ENCODE measurements at places on chromosomes 1 and 21.

DNA sequence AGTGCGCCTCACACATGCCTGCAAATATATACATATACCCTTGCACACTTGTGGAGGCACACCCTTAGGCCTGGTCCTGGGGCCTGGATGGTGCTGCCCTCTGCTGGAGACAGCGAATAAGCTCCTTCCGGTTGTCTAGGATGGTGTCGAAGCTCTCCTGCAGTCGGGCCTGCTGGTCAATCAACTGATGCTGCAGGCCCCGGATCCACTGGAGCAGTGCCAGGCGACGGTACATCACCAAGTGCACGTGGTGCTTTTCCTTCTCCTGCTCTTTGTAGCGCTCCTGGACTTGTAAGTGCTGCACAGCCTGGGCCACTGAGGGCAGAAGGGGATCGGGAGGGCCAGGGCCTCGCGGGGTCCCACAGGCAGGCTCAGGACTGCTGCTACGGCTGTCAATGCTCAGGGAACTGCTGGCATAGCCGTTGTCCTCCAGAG, 3.1 kb downstream of the C1orf216 start:
- no peak for DNase-seq

DNA sequence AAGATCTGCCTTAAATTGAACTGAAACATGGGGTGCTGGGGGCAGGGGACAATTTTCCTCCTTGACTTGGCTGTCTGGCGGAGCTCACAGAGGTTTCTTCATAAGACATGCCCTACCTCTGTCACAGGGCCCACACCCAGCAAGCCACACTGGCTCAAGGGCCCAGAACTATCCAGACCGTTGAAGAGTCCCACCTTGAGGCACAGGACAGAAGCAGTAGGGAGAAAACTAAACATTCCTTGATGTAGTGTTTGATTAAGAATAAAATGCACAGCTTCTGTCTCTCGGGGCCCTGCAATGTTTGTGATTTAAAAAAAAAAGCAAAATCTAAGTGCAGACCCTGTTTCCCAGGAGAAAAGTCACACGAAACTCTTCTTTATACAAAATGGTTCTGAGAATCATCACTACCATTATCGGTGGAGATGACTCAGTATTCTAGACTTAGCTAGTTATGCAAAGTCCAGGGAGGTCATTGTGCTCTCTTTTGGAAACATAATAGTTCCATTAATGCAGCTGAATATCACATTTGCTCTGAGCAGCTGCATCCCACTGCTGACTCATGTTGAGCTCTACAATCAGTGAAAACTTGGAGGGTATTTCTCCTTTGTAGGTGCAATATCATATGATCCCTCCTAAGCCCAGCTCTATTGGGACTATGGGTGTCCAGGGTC, 53.6 kb upstream of the DIRAS3 start:
- DNase-seq, result no peak

GRCh38 chr1:189658381-189658780, 819.3 kb downstream of the BRINP3 start:
- no peak for DNase-seq

GRCh38 chr1:226148121-226148648, 38.4 kb downstream of the ACBD3 start:
- no peak for DNase-seq

GRCh38 chr1:12376236-12377045, 146.6 kb downstream of the VPS13D start:
- no peak for DNase-seq

DNA sequence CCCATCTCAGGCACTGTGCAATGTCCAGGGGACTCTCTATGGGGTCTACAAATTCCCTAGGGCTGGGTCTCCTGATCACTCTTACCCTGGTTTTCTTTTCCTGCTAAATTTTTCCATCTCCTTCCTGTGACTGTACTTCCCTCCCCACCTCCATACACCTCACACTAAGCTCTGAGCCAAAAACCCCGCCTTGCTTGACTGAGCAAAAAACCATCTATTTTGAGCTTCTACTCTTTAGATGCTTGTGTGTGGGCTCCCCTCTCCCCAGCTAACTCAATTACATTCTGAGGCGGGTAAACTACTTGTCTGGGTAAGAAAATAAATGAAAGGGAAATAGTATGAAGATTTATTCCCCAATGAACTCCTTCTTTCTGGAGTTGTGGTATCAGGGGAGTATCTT, 187.9 kb downstream of the PTPRU start:
- no peak for DNase-seq

DNA sequence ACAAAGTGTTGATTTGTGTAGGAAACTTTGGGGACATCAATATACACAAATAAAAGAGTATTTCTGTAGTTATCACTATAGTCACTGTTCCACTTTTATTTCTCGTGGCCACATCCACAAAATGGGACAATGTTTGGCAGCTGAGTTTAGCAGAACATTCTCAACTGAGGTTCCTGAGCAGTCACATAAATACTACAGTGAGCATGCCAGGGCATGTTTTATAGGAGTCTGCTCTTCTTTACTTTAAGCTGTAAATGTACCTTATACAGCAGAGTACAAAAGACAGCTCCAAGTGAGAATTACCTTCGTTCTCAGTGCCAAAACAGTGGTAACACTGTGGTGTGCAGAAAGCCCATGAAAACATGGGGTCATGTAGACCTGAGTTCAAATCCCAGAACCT, 5.0 kb downstream of the BTG3 start:
- DNase-seq, result no peak

DNA sequence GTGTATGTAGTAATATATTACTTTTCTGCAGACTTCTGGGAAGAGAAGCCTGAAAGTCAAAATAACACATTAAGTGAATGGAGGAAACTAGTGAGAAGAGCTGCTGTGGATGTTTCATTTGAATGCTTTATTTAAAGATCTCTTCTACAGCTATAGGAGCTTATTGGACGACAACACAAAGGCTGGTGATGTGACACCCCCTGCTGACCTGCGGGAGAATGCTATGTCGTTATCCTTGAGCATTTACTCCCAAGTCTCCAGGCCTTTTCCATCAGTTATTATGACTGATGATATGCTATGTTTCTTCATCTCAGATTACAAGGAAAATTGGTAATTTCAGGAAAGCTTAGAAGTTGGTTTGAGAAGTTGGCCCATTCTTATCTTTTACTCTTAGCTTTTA, 22.3 kb upstream of the PLA2G4A start:
- no peak for DNase-seq

DNA sequence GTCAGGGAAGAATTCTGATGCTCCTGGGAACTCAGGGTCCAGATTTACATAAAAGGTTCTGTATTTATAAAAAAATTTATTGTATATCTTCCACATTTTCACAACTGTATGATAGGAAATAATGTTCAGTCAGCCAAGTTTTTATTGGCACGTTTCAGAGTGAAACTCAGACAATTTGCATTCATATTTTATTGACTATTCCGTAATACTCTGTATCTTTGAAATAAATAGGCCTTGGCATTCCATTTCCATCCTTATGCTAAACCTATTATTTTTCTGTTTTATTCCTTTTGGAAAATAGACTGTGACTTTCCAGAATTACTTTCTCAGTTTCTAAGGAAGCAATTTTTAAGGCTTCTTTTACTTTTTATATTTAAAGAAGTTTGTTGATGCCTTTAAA, 329.0 kb downstream of the OLFM3 start:
- no peak for DNase-seq

DNA sequence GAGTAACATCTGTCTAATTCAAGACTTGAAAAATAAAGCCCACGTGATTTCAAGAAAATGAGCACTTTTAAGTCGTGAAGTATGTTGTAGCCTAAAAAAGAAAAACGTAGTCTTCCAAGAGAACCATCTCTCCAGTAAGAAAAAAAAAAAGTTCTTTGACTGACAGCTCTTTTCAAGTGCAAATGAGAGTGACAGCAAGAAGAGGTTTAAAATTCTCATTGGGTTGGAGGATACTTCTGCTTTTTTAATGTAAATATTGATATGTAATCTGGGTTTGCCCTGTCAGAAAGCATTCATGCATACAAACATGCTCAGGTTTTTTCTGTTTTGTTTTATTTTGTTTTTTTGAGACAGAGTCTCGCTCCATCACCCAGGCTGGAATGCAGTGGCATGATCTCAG, 32.3 kb upstream of the PRDM2 start:
- DNase-seq, result no peak

Measured in activated gamma-delta T cell (primary cell).